Activated CD4-positive, CD25-positive, alpha-beta regulatory T cell treated with anti-CD3 and anti-CD28 coated beads, Interleukin-2, amount 50 U/mL, for 72 hours (primary cell): ENCODE measurements at places on chromosomes 12 and 14.
A peak's percentile ranks its signal among the peaks of the same experiment; 100 is the strongest.

GRCh38 chr12:13536219-13536910 is 339.8 kb downstream of the EMP1 start:
- DNase-seq, result no peak

DNA sequence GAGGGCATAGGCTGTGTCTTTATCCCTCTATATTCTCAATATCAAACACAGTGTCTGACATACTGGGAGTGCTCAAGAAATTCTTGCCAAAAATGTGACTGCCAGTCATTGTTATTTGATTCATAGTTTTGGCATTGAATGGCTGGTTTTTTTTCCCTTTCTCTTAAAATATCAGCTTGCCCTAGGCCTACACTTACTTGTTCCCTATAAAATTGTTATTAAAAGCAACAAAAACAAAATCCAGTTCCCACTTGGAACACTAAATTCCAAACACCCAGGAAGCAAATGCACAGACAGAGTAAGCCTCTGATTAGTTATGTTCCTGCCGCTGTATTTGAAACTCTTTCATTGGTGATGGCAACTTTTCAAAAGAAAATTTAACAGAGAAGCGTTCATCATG is 110.7 kb downstream of the WIF1 start:
- DNase-seq, result no peak

DNA sequence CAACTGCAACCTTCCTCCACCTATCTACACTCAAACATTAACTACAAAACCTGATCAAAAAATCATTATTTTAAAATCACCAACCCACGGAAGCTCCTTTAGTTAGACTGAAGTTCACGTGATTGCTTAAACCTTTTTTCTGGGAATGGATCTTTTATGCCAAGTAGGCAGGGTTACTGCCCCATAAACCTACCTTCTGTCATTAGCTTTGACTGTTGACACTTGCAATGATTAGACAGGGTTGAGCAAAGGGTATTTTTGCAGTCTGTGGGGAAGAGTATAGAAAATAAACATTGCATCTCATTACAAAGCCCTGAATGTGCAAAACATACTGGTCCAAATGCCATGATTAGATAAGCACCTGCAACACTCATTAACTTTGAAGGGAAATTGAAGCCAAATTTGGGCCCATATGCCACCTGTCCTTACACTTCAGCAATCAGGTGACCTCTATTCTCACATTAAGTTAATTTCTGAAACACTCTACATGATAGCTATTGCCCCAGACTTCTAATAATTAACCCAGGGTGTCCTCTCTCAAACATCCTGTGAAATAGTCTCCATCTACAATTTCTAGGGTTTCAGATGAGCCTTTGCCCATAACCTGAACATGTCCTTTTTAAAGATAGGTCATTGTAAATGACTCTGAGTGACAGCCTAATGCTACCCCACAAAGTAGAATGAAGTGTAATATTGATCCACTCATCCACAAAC is 156.0 kb upstream of the PLEKHG7 start:
- no peak for DNase-seq

DNA sequence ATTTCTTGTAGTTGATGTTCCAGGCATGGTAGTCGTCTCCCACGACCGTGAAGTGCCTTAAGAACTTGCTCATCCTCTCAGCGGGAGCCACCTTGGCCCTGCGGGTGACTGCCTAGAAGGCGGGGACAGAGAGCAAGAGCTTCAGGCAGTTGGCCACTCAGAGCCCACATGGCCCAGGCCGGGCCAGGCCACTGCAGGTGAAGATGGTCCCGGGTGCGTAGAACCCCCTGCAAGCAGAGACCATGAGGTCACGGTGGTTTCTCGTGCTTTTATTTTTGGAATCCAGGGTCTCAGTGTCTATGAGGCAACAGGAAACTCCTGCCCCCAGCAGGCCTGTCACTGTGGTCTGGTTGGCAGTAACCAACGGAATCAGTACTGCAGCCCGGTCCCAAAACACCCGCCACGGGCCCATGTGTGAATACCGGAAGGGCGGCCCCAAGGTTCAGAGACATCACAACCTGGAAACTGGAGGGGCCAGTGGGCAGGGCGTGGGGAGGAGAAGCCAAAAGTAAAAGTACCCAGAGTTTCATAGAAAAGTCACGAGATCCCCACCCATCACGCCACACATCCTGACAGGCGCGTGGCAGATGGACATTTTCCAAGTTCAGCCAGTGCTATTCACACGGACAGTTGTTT is 27.5 kb downstream of the HVCN1 start:
- peak; percentile 42 for DNase-seq

GRCh38 chr12:14768823-14769405 is 34.4 kb downstream of the WBP11 start:
- DNase-seq, result peak; percentile 58

- DNase-seq, result no peak
Measured at GRCh38 chr12:66065150-66065549, 65.4 kb downstream of the LLPH start.

DNA sequence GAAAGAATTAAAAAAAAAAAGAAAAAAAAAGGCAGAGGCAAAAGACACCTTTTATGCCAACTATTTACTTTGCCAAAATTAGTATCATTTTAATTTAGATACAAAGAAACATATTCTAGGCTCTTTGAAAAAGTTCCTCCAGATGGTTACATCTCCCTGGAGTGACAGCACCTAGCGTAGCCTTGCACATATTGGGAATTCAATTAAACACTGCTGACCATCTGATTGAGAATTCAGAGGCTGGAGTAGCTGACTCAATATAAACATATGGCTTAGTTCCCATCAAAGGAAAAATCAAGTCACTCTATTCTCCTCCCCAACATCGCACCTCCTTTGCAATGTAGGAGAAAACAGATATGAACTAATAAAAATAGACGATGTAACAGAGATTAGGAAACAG is 36.4 kb downstream of the ANKS1B start:
- DNase-seq, result no peak

DNA sequence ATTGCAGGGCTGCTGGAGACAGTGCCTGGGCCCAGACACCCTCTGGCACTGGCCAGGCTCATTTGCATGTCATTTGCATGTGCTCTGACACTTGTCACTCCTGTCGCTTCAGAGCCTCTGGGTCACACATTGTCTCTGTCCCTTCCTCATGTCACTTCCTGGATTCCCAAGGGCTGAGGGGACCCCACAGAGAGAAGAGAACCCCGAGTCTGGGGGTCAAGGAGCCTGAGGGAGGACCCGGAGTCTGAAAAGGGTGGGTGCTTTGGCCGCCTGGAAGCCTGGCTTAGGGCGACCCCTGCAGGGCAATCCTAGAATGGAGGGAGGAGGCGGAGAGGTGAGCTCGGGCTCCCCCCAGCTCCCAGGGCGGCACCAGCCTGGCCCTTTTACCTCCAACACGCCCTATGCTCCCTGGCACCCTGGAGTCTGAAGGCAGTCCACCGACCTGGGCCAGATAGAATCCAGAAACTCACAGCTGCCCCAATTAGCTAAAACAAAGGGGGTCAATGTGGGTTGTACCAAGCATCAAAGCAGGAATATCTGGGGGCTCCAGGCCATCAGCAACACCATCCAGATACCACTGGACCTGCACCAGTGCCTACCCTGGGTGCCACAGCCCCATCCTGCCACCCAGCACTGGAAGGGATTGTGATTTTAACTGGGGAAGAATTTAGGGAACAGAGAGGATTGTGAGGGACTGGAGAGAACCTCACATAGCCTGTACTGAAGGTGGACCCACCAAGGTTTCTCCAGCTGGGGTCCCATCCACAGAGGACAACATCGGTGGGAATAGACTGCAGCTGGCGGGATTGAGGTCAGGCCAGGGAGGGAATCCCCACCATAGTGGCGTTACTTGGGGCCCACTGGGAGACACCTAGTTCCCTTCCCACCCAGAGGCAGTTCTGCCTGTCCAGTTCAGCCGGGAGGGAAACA is 21.8 kb upstream of the KRT78 start:
- peak; percentile 76 for DNase-seq

- no peak for DNase-seq
Measured at GRCh38 chr12:15580431-15580830, 208.8 kb downstream of the EPS8 start.

DNA sequence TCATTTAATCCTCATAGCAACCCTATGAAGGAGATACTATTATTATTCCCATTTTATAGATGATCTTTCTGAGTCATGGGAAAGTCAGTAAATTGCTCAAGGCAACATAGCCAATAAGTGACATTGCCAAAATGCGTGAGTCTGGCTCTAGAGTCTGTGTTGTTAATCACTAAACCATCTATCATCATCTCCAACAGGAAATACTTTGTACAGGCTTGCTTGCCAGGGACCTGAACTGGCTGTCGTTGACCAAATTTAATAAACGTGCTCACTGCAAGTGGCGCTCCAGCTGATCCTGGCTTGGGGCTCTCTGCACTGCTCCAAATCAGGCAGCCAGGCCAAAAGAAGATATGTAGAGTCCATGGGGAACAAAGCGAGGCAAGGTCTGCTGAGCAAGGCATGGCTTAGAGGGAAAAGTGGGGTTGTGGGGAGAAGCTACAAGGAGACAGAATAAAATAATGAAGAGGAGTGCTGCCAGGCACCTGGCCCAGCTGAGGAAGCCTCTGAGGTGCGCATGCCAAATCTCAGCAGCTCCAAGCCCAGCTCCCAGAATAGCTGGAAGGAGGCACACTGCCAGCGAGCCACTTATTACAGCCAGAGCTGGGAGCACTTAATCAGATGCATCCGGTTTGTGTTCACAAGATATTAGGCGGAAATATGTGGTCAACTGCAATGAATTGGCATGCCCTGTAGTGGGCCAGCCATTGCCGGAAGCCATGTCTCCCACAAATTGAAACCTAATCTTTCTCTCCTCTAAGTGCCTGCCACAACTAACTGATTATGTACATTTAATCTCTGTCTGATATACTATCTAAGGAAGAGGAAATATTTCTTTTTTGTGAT is 43.3 kb upstream of the PTPRO start:
- no peak for DNase-seq

DNA sequence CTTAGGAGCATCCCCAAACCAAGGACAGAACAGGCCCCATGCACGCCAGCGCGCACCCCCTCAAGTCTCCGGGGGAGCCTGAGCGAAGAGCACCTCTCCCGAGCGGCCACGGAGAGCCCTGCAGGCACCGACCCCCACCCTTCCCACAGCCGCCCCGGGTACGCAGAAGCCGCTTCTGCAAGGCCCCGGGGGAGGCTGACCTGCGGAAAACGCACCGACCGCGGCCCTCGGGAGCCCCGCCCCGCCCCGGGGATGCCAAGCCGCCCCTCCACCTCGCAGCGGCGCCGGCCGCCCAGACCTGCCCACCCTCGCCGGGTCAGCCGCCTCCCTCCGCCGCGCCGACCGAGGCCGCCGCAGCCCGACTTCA is 385 bp downstream of the CAPRIN2 start:
- no peak for DNase-seq

GRCh38 chr12:113057565-113058485 is 1.3 kb downstream of the DTX1 start:
- no peak for DNase-seq

GRCh38 chr12:92136965-92137721 is 8.5 kb downstream of the BTG1 start:
- no peak for DNase-seq

GRCh38 chr14:104446611-104447010 is 133.0 kb upstream of the C14orf180 start:
- peak; percentile 17 for DNase-seq

DNA sequence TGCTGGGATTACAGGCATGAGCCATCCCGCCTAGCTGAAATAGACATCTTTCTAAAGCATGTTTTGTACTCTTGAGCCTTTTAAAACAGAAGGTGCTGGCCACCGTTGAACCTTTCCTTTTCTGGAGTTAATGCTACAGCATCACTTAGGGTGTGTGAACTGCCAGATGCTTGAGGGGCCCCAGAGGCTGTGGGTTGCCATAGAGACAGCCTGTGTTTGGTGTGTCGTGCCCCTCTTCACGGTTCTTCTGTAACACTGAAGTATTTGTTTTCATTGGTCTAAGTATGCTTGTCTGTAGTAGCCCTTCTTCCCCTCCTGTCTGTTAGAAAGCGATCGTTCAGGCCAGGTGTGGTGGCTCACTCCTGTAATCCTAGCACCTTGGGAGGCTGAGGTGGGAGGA is 30.8 kb downstream of the PLEKHG3 start:
- no peak for DNase-seq

GRCh38 chr12:41188058-41188840 is at the start of gene PDZRN4:
PDZRN4 (plus strand) TSS chr12:41188320.
- no peak for DNase-seq

- DNase-seq, result no peak
Measured at GRCh38 chr14:89660166-89660565, 243.1 kb upstream of the FOXN3 start.

DNA sequence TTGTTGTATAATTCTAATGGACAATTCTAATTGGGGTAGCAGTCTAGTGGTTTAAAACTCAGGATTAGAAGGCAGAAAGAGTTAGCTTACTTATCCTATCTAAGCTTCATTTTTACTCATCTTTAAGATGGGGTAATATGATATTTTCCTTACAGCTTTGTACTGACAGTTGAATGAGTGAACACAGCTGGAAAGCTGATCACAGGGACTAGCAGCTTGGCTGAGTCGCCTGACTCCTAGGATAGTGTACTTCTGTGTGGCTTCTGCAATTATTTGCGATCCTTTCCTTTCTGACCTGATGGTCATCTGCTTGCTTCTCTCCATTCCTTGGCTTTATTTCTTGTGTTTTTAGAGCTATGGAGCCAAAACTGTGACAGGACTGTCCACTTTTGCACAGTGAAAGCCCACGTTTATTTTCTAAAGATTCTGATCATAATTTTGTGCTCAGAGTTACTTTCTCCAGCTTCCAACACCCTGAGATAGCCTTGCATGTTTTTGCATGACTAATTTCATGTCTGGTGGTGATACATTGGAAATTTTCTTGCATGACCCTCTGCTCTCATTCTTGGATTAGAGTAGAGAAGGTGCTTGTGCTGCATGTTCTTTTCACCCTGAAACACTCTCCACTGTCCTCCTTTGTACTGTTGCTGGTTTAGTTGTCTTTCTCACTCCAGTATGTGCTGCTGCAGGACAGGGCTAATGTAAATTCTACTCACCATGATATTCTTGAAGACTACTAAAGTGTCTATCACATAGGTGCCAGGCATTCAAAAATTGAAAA is 377.0 kb upstream of the ATP2B1 start:
- no peak for DNase-seq

DNA sequence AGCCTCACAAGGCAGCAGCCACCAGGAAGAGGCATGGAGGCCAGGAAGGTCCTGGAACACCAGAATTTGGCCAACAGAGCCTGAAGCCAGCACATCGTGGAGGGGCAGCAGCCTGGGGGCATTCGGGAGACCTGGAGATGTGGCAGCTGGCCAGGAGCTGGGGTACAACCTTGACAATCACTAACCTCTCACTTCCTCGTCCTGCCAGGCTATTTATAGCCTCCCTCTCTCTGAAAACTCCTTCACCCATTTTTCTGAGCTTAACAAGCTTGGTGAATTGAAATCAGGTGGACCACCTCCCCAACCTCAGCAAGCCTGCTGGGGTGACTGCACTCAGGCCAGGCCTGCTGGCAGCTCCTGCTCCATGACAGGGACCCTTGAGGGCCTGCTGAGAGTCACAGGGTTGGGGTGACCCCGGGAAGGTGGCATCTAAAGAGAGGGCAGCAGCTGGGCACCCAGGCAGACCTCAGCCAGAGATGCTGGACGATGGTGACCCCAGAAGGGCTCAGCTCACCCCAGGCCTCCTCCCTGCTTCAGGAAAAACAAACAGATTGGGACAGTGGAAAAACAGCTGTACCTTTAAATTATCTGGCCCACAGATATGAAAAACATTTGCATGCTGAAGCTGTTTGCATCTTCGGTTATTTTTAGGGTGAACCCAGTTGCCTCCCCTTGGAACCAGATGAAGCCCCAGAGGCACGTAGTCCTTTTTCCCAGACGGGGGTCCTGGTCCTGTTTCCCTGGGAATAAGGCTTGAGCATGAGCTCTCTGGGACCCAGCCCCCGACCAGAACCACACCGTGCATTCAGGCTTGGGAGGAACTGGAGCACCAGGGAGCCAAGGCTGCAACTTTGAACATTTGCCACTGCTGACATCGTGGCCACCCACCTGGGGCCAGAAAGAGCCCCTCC is 67.0 kb downstream of the PITPNM2 start:
- no peak for DNase-seq
